ENCODE measurements at places on chromosomes 1 and 21.

- peaks cover 14% of the 10 kb centered on the region for H3K27me3 ChIP-seq
- peaks cover 3% of the 10 kb centered on the region for H3K36me3 ChIP-seq
- peaks cover 7% of the 10 kb centered on the region for H3K4me1 ChIP-seq
- peak; percentile 59 for DNase-seq
- no peak overlapping the region for H3K27ac ChIP-seq
Measured at GRCh38 chr1:201348211-201348566, 29.3 kb downstream of the TNNT2 start.

DNA sequence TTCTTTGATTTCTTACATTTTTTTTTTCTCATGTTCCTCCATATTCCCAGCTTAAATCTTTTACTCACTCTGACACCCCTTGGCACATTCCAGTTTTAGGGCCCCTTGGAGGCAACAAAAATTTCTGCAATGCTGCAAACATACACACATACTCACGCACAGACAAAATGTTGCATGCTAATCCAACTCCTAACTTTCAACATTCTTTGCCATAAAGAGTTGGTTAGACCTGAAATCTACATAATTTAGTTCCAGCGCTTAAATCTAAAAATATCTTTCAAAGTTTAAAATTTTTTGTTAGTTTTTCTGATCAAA, 103.9 kb downstream of the PTPN14 start:
- H3K36me3 ChIP-seq = peaks cover 9% of the 10 kb centered on the region
- no peaks in the 10 kb centered on the region for H3K27me3 ChIP-seq
- peak overlapping the region; percentile 92 for H3K27ac ChIP-seq
- DNase-seq = no peak
- H3K4me1 ChIP-seq = peaks cover 78% of the 10 kb centered on the region
- H3K4me3 ChIP-seq = peak overlapping the region; percentile 49

GRCh38 chr1:232259333-232259732, 370.6 kb downstream of the SIPA1L2 start:
- DNase-seq = no peak
- no peaks in the 10 kb centered on the region for H3K27me3 ChIP-seq
- H3K4me3 ChIP-seq = no peak overlapping the region
- H3K27ac ChIP-seq = no peak overlapping the region
- H3K36me3 ChIP-seq = no peaks in the 10 kb centered on the region
- no peaks in the 10 kb centered on the region for H3K4me1 ChIP-seq

DNA sequence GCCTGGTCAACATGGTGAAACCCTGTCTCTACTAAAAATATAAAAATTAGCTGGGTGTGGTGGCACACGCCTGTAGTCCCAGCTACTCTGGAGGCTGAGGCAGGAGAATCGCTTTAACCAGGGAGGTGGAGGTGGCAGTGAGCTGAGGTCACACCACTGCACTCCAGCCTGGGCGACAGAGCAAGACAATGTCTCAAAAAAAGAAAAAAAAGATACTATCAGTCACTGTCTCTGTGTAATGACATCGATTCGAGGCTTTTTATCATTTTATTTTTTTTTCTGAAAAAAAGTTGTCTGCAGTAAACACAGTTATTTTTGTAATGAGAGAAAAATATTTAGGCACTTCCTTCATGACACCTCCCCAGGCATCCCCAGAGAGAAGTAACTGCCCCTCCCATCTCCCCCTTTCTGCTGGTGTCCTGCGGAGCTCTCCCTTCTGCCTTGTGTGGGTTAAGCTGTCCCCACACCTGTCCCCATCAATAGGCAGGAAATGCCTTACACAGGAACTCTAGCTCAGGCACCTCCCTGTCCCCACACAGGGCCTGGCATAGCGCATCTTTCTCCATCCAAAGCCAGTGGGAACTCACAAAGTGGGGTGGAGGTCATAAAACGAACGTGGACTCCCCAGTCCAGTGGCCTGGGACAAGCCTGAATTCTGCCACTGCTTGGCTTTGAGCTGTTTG, 132.0 kb downstream of the SYF2 start:
- peaks cover 38% of the 10 kb centered on the region for H3K27me3 ChIP-seq
- H3K27ac ChIP-seq = no peak overlapping the region
- peaks cover 2% of the 10 kb centered on the region for H3K36me3 ChIP-seq

DNA sequence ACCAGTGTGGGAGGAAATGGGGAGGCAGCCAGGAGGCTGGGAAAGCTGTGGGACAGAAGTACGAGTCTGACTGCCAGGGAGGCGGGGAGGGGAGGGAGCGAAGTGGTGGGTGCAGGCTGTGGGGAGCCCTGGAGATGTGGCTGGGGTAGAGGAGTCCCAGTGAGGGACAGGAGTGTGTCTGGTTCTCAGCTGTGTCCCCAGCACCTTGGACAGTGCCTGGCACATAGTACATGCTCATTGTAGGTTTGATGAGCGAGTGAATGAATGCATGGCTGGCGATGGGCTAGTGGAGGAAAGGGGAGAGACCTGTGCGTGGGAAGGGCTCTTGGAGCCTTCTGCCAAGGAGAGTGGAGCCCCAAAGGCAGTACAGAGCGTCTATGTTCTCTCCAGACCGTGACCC, 104.1 kb downstream of the SIK1 start:
- no peaks in the 10 kb centered on the region for H3K36me3 ChIP-seq
- H3K27me3 ChIP-seq = no peaks in the 10 kb centered on the region
- H3K27ac ChIP-seq = no peak overlapping the region
- no peak overlapping the region for H3K4me3 ChIP-seq

- peaks cover 6% of the 10 kb centered on the region for H3K4me1 ChIP-seq
- H3K4me3 ChIP-seq = no peak overlapping the region
- peaks cover 3% of the 10 kb centered on the region for H3K36me3 ChIP-seq
- H3K27me3 ChIP-seq = no peaks in the 10 kb centered on the region
Measured at GRCh38 chr21:34910396-34910795, 138.7 kb downstream of the RUNX1 start.

- peaks cover 27% of the 10 kb centered on the region for H3K27me3 ChIP-seq
- no peaks in the 10 kb centered on the region for H3K36me3 ChIP-seq
- no peak overlapping the region for H3K27ac ChIP-seq
Measured at GRCh38 chr1:223109581-223110026, 33.4 kb downstream of the TLR5 start.

DNA sequence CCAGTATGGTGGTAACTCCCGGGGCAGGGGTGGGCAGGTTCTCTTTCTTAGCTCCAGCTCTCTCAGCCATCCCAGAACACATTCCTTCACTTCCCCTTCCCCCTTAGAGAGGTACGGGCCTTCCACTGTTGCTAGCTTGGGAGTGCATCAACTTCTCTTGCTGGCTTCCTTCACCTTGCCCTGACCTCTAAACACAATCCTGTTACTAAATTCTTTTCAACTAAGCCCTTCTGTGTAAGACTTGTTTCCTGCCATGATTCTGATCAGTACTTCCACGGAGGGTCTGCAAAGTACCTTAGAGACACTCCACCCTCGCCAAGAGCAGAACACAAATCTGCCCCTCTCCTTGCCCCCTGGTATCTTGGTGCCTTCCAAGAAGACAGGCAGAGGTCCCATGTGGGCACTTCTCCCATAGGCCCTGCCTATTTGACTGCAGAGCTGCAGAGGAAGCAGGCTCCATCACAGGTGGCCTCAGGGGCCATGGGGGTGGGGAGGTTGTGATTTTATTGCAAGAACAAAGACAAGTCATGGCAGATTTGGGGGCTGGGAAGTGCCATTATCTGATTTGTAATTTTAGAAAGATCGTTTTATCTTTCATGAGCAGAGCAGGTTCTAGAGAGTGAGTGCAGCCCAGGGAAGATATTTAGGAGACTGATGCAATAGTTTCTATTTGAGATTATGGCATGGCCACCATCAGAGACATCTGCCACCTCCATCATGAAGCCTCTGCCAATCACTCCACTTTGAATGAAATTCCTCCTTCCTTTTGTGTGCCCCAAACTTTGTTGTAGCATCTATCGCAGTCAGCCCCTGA, 182.5 kb upstream of the JUN start:
- H3K4me3 ChIP-seq = no peak overlapping the region
- H3K27ac ChIP-seq = no peak overlapping the region
- H3K4me1 ChIP-seq = peaks cover 8% of the 10 kb centered on the region
- no peaks in the 10 kb centered on the region for H3K36me3 ChIP-seq
- H3K27me3 ChIP-seq = no peaks in the 10 kb centered on the region

- no peak for DNase-seq
- H3K27me3 ChIP-seq = no peaks in the 10 kb centered on the region
- H3K36me3 ChIP-seq = no peaks in the 10 kb centered on the region
- H3K4me1 ChIP-seq = no peaks in the 10 kb centered on the region
Measured at GRCh38 chr1:68969441-68969840, 472.6 kb upstream of the DEPDC1 start.

GRCh38 chr1:42937836-42938644, 20.6 kb downstream of the SLC2A1 start:
- H3K4me1 ChIP-seq = peaks cover 88% of the 10 kb centered on the region
- peak overlapping the region; percentile 67 for H3K27ac ChIP-seq
- peaks cover 36% of the 10 kb centered on the region for H3K36me3 ChIP-seq
- peak; percentile 57 for DNase-seq
- no peak overlapping the region for H3K4me3 ChIP-seq

- H3K4me3 ChIP-seq = no peak overlapping the region
- no peak overlapping the region for H3K27ac ChIP-seq
- no peak for DNase-seq
- peaks cover 25% of the 10 kb centered on the region for H3K4me1 ChIP-seq
Measured at GRCh38 chr21:26064506-26064905, 106.1 kb downstream of the APP start.

- H3K4me3 ChIP-seq = no peak overlapping the region
- DNase-seq = no peak
- H3K4me1 ChIP-seq = peaks cover 67% of the 10 kb centered on the region
- peak overlapping the region; percentile 74 for H3K27ac ChIP-seq
- no peaks in the 10 kb centered on the region for H3K27me3 ChIP-seq
- H3K36me3 ChIP-seq = no peaks in the 10 kb centered on the region
Measured at GRCh38 chr1:64920941-64921589, 45.3 kb downstream of the JAK1 start.

DNA sequence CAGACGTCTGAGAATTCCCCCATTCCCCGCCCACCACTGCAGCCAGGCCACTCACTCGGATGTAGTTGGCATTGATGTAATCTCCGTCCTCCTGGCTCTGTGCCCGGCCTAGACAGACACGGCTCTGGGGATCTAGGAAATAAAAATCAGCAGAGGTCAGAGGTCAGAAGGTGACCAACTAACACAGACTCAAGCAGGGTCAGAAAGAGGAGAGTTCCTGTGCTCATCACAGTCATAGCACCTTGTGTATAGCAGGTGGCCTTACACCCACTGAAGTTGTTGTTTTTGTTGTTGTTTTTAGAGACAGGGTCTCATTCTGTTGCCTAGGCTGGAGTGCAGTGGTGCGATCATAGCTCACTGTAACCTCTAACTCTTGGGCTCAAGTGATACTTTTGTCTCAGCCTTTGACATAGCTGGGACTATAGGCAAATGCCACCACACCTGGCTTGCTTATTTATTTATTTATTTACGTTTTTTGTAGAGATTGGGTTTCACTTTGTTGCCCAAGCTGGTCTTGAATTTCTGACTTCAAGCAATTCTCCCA, 4.9 kb downstream of the PTPN7 start:
- no peak overlapping the region for H3K4me3 ChIP-seq
- H3K27me3 ChIP-seq = no peaks in the 10 kb centered on the region
- H3K27ac ChIP-seq = no peak overlapping the region

- no peak overlapping the region for H3K4me3 ChIP-seq
- no peak overlapping the region for H3K27ac ChIP-seq
- H3K36me3 ChIP-seq = no peaks in the 10 kb centered on the region
- H3K4me1 ChIP-seq = peaks cover 4% of the 10 kb centered on the region
- H3K27me3 ChIP-seq = no peaks in the 10 kb centered on the region
Measured at GRCh38 chr1:2496087-2496622, 20.1 kb downstream of the PLCH2 start.

DNA sequence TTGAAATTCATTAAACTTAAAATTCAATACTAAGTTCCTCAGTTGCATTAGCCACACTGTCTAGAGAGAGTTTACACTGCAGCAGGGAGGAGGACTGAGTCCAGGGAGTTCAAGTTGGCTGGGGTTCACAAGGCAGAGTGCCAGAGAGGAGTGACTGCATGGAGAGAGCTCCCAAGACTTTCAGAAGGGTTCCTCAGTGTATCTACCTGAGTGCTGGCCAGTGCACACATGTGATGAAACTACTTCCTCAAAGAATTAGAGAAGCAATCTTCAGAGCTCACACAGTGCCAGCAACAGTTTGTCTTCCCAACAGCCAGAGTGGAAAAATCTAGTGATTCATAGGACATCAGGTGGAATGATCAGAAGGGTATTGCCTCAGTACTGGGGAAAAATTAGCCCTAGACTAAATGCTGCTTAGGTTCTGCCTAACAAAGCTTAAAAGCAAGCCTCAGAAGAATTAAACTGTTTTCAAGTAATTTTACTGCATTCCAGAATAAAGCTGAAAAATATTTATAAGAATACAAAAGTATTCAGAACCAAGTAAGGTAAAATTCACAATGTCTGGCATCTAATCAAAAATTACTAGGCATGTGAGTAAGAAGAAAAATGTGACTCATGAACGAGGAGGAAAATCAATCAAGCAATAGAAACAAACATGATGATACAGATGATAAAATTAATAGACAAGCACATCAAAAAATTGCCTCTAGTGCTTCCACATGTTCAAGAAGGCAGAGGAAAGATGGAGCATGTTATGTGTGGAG, 10.4 kb upstream of the WNT3A start:
- H3K36me3 ChIP-seq = peaks cover 5% of the 10 kb centered on the region
- no peak for DNase-seq
- H3K27ac ChIP-seq = no peak overlapping the region
- peaks cover 20% of the 10 kb centered on the region for H3K27me3 ChIP-seq
- H3K4me1 ChIP-seq = no peaks in the 10 kb centered on the region

DNA sequence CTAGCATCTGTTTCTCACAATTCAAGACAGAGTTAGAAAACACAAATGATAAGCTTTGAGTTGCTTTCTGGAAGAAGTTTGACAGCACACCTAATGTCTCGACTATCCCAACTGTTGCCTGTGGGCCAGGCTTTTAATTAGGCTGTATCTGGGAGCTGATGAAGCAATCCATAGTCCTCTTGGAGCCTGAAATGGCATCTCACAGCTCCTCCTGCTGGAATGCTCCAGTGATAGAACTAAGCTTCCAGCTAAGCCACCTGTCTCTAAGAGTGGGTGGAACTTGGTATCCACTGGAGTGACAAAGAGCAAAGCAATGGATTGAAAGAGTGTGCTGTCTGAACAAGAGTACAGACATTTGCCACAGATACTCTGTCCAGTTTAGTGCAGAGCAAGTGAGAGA, 605.3 kb upstream of the NR5A2 start:
- peaks cover 13% of the 10 kb centered on the region for H3K4me1 ChIP-seq
- H3K27me3 ChIP-seq = no peaks in the 10 kb centered on the region
- DNase-seq = no peak
- H3K36me3 ChIP-seq = peaks cover 3% of the 10 kb centered on the region

DNA sequence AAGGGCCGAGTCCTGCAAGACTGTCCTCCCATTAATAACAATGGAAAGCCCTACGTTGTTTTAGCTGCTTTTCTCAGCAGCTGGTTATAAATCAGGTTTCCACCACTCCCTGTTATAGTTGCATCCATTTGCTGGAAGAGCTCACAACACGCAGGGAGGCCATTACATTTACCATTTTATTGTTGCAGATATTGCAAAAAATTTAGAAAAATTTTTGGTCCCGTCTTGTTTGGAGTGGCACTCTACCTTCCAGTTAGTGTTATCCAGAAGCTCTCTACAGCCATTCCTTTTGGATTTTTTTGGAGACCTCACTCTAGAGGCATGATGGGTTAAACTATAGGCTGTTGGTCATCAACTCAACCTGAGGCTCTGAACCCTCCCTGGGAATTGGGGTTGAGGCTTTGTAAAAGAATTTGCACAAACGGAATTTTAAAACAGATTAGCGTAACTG, 1532.1 kb upstream of the TPTE start:
- no peak for DNase-seq
- H3K4me3 ChIP-seq = no peak overlapping the region
- H3K27ac ChIP-seq = no peak overlapping the region
- no peaks in the 10 kb centered on the region for H3K36me3 ChIP-seq

All from chondrocyte (in vitro differentiated cells).